ENCODE measurements at places on chromosomes 5 and 9. TPM values are rescaled to one million over a fixed set of nuclear protein-coding genes. Genes with fewer than 3 reads are reported as not detected.

GRCh38 chr9:99416007-99416406 lies 193.9 kb downstream of the SEC61B start:
- no peak overlapping the region for H3K4me3 ChIP-seq
- peaks cover 9% of the 10 kb centered on the region for H3K4me1 ChIP-seq
- peaks cover 5% of the 10 kb centered on the region for H3K27me3 ChIP-seq
- H3K27ac ChIP-seq = no peak overlapping the region
- H3K36me3 ChIP-seq = no peaks in the 10 kb centered on the region

GRCh38 chr9:117957267-117957666 lies 253.1 kb downstream of the TLR4 start:
- H3K4me3 ChIP-seq = no peak overlapping the region
- H3K36me3 ChIP-seq = no peaks in the 10 kb centered on the region
- H3K27ac ChIP-seq = no peak overlapping the region

DNA sequence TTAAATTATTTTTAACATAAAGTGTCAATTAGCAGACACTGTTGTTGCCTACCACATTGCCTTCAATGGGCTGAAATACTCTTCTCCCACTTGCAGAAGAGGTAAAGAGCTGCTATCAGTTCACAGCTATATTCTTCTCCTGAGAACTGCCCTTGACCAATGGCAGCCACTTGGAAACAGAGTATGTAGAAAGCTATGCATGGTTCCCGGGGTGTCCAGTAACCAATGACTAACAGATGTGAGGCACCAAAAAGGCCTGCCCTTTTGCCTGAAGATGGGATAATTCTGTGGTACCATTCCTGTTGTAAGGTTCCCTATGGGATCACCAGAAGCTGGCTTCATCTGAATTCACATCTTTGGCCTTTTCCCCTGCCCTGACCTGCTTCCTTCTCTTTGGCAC lies 181.4 kb upstream of the MAP3K1 start:
- H3K4me1 ChIP-seq = no peaks in the 10 kb centered on the region
- H3K27ac ChIP-seq = no peak overlapping the region
- peaks cover 7% of the 10 kb centered on the region for H3K36me3 ChIP-seq
- no peak overlapping the region for H3K4me3 ChIP-seq
- H3K27me3 ChIP-seq = no peaks in the 10 kb centered on the region

GRCh38 chr9:21974722-21975409 lies 19.3 kb downstream of the CDKN2A start:
- peak overlapping the region; percentile 92 for H3K4me3 ChIP-seq
- peaks cover 1% of the 10 kb centered on the region for H3K36me3 ChIP-seq
- no peak overlapping the region for H3K27ac ChIP-seq
- DNase-seq = peak; percentile 45

GRCh38 chr9:97529363-97530076 lies 28.1 kb downstream of the TMOD1 start:
- H3K4me3 ChIP-seq = no peak overlapping the region
- peak; percentile 26 for DNase-seq
- no peaks in the 10 kb centered on the region for H3K36me3 ChIP-seq
- peak overlapping the region; percentile 16 for H3K27ac ChIP-seq

GRCh38 chr9:14063756-14064155 lies 250.2 kb downstream of the NFIB start:
- no peaks in the 10 kb centered on the region for H3K4me1 ChIP-seq
- H3K4me3 ChIP-seq = no peak overlapping the region
- no peaks in the 10 kb centered on the region for H3K36me3 ChIP-seq
- DNase-seq = no peak
- no peak overlapping the region for H3K27ac ChIP-seq

DNA sequence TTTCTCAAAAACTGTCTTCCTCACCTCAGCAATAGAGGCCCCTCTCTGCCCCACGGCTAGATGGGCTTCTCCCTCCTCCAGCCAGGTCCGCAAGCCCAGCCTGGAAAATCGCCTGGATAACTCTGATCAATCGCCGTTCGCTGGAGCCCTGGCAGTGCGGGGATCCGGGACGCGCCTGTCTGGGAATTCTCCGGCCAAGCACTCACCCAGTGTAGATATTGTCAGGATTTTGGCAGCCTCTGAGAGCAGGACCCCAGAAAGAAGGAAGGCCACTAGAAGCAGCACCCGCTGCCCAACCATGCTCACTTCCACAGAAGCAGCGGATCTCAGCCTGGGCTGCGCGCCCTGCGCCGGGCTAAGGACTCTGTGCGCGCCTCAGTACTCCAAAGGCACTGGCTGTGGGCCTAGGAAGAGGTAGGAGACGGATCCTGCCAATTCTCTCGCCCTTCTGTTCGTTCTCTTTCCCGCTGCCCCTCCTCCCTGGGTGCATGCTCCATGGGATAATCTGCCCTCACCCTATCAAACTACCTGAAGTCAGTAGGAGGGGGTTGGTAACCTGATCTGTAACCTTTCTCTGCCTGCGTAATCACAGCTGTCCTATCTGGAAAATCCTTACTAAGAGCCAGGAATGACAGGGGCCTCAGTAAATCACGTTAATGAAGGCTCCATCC lies at the start of gene UGT3A1:
Gene UGT3A1 (minus strand): TSS at position 450 of the 671 bp plus-strand sequence. CDS start 150 bp downstream, at position 300.
- no peak for DNase-seq
- H3K27me3 ChIP-seq = peaks cover 36% of the 10 kb centered on the region
- no peak within 1 kb of the TSS for H3K27ac ChIP-seq
- no peak within 1 kb of the TSS for H3K4me3 ChIP-seq
- H3K4me1 ChIP-seq = no peaks in the 10 kb centered on the region

DNA sequence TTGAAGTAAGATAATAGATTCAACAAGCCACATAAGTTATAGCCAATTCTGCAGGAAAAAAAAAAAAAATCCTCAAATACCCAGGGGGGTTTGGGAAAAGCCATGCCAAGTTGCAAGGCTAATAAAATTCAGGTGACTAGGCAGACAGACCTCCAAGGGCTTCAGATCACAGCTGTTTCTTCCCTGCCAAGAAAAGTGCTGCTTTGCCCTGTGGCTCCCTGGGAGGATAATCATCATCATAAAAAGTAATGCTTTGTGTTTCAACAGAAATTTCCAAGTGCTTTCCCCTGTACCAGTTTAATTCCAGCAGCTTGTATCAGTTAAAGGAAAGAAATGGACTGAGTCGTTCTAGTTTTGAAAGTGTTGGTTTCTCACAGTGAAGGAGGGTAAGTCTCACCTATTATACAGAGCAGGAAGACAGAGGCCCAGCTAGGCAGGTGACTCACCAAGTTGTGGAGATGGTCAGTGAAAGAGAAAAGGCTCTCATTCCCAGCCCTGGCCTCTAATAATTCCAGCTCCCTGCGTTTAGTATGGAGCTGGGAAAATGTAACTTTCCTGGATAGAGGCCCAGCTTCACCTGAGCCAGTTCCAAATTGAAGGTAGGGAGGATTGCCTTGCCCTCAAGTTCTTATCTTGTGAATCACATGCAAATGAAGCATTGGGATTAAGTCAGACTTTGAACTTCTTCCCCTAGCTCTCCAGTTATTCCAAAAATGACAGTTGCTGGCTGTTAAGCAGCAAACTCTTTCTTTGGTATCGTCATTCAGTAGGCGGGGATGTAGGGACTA lies 263.4 kb downstream of the GRIA1 start:
- no peak overlapping the region for H3K27ac ChIP-seq
- H3K4me1 ChIP-seq = no peaks in the 10 kb centered on the region
- H3K27me3 ChIP-seq = no peaks in the 10 kb centered on the region
- DNase-seq = no peak

GRCh38 chr9:34503406-34503805 lies 19.4 kb downstream of the ENHO start:
- DNase-seq = no peak
- no peak overlapping the region for H3K27ac ChIP-seq
- H3K27me3 ChIP-seq = peaks cover 5% of the 10 kb centered on the region
- no peak overlapping the region for H3K4me3 ChIP-seq
- H3K4me1 ChIP-seq = peaks cover 15% of the 10 kb centered on the region

DNA sequence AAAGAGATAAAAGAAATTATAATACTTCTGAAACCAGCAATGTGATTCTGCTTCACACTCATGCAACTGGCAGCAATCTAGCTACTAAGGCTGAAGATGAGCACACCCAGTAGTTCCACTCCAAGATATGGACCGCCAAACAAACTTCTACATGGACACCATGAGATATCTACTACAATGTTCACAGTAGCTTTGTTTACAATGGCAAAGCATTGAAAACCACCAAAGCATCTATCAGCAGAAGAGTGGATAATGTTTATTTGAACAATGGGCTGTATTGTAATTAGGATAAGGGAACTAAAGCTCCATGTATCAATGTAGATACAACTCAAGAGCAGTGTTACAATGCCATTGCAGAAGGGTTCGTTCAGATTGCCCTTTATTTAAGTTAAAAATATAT lies 91.2 kb upstream of the ERBIN start:
- no peak overlapping the region for H3K27ac ChIP-seq
- no peaks in the 10 kb centered on the region for H3K27me3 ChIP-seq
- no peaks in the 10 kb centered on the region for H3K4me1 ChIP-seq

GRCh38 chr5:17748201-17748600 lies 113.9 kb downstream of the TAF11L14 start:
- H3K27ac ChIP-seq = no peak overlapping the region
- no peaks in the 10 kb centered on the region for H3K27me3 ChIP-seq
- H3K4me3 ChIP-seq = no peak overlapping the region
- no peaks in the 10 kb centered on the region for H3K4me1 ChIP-seq
- DNase-seq = no peak

DNA sequence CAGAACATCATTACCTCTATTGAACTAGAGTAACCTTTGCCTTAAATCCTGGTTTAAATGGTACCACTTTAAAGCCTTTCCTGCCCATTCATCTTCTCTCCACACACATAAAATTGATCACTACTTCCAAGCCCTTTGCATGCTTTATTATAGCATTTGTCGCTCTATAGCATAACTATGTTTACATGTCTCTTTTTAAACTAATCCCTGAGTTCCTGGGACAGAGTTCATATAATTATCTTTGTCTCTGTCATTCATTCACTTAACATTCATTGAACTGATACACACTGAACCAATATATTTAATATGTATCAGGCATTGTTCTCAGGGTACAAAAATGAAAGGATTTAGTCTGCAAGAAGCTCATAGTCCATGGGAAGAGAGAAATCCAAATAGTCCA lies 37.3 kb downstream of the RECK start:
- H3K27ac ChIP-seq = no peak overlapping the region
- no peaks in the 10 kb centered on the region for H3K4me1 ChIP-seq
- peaks cover 2% of the 10 kb centered on the region for H3K36me3 ChIP-seq
- H3K27me3 ChIP-seq = no peaks in the 10 kb centered on the region
- no peak overlapping the region for H3K4me3 ChIP-seq

DNA sequence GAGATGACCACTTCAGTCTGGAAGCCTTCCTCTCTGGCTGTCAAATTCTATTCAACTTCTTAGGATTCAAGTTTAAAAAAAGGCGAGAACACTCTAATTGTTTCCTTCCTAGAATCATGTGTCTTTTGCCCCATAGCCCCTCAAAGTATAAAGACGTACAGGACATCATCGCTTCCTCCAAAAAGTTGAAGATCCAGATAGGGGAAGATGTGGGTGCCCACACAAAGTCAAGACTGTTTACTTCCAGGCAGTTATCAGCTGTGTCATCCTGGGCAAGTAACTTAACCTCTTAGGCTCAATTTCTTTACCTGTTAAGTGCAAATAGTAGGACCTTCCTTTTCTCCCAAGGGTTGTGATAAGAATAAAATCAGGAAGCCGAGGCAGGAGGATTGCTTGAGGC lies 40.1 kb downstream of the PPARGC1B start:
- no peaks in the 10 kb centered on the region for H3K27me3 ChIP-seq
- peaks cover 5% of the 10 kb centered on the region for H3K36me3 ChIP-seq
- H3K4me1 ChIP-seq = peaks cover 10% of the 10 kb centered on the region
- no peak overlapping the region for H3K27ac ChIP-seq
- no peak overlapping the region for H3K4me3 ChIP-seq

DNA sequence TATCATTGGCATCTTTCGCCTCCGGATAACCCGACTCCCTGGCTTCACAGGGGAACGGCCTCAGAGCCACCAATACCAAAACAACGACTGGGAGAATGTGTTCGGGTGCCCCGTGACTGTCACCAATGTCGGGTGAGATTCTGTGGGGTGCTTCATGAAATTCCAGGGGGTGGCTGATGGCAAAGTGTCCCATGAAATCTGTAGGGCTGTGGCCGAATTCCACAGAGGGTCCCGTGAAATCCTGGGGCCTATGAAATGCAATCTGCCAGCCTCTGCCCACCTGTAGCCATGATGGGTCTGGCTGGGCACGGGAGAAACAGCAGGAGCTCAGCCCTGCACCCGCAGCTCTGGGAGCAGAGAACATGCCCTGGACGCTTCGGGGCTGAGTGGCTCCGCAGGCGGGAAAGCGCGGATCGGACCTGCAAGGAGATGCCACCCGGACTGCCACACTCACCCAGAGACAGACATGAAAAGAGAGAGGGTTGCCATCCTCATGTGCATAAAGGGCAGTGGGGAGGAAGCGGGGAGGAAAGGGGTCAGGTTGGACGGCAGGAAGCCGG lies 192.4 kb downstream of the OLFM1 start:
- DNase-seq = no peak
- no peaks in the 10 kb centered on the region for H3K4me1 ChIP-seq
- no peak overlapping the region for H3K27ac ChIP-seq

DNA sequence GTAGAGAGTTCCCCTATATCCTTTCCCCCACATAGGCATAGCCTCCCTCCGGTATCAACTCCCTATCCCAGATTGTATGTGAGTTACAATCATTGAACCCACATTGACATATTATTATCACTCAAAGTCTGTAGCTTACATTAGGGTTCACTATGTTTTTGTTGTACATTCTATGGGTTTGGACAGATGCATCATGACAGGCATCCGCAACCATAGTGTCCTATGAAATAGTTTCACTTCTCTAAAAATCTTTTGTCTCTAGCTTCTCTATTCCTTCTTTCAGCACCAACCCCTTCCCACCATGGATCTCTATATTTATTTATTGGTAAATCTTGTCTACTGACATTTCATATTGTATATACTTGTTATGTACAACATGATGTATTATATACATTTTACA lies 31.6 kb downstream of the TAF11L14 start:
- no peaks in the 10 kb centered on the region for H3K27me3 ChIP-seq
- H3K27ac ChIP-seq = no peak overlapping the region
- H3K36me3 ChIP-seq = no peaks in the 10 kb centered on the region
- DNase-seq = no peak
- H3K4me3 ChIP-seq = no peak overlapping the region
- H3K4me1 ChIP-seq = no peaks in the 10 kb centered on the region

DNA sequence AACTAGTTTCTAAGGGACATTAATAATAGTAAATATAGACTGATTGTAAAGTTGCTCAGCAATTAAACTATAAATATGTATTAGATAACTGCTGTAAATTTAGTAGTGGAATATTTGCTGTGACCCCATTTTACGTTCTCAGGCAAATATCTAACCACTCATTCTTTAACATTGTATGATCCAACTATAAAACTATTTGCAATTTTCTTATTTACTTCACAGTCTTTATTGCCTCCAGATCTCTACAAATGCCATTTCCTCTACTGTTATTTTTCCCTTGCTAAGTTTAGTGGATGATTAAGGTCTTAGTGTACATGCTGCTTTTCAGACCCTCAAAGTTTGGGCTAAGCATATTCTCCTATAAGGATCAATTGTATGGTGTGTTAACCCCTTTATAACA lies 526.2 kb upstream of the ST8SIA4 start:
- no peak overlapping the region for H3K27ac ChIP-seq
- H3K4me3 ChIP-seq = no peak overlapping the region
- DNase-seq = no peak
- H3K4me1 ChIP-seq = no peaks in the 10 kb centered on the region

Gene DND1
- total RNA-seq = 3.7 TPM

Gene SEMA5A
- 0.14 TPM for total RNA-seq

Gene HSD17B3
- not detected for total RNA-seq

Gene NEUROG1
- not detected for total RNA-seq

Gene PDE8B
- 0.07 TPM for total RNA-seq

Gene IGIP
- 6.5 TPM for total RNA-seq

Gene G3BP1
- 133 TPM for total RNA-seq

Gene OCLN
- 0.62 TPM for total RNA-seq

Gene TJP2
- total RNA-seq = 31.1 TPM

Gene PDE6A
- total RNA-seq = 0.05 TPM
